Progenitor cell of endocrine pancreas (in vitro differentiated cells): ENCODE measurements at places on chromosomes 1 and 21.

DNA sequence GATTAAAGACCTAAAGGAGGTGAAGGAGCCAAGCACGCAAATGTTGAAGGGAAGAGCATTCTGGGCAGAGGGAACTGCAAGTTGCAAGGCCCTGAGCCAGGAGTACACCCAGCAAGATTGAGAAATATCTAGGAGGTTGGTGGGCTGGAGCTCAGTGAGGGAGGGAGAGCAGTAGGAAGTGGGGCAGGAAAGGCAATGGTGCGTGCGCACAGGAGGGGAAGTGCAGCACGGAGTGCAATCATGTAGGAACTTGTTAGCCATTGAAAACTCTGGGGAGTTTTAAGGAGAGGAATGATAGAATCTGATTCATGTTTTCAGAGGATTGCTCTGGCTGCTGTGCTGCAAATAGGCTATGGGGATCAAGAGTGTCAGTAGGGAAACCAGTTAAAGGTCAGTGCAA lies 13.2 kb upstream of the IGSF3 start:
- DNase-seq, result no peak

GRCh38 chr1:50508040-50508586 lies 84.9 kb upstream of the DMRTA2 start:
- no peak for DNase-seq

GRCh38 chr1:226945858-226946245 lies 5.8 kb downstream of the COQ8A start:
- DNase-seq, result no peak

DNA sequence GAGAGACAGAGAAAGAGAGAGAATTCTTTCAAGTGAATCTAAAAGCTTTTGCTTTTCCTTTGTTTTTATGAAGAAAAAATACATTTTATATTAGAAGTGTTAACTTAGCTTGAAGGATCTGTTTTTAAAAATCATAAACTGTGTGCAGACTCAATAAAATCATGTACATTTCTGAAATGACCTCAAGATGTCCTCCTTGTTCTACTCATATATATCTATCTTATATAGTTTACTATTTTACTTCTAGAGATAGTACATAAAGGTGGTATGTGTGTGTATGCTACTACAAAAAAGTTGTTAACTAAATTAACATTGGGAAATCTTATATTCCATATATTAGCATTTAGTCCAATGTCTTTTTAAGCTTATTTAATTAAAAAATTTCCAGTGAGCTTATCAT lies 117.6 kb downstream of the PTPRC start:
- no peak for DNase-seq
